GM13976 (cell line): ENCODE measurements at places on chromosomes 1 and 21.

DNA sequence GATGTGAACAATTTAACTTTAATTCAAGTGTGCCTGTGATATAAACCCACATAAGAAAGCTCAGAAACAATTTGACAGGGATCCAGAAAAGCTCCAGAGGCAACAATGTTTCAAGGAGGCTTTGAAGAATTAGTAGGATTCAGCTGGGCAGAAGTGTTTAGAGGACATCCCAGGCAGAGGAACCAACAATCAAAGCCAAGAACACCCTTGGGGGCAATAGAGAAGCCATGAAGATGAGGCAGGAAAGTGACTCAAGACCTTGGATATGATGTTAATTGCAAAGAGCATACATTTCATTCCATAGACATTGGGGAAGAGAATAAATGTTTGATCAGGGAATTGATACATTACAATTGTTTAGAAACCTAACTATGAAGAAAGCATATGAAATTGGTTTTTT, 280.3 kb downstream of the LTN1 start:
- DNase-seq, result no peak

GRCh38 chr1:243343970-243344937, 88.4 kb downstream of the SDCCAG8 start:
- peak; percentile 47 for DNase-seq

- no peak for DNase-seq
Observed at GRCh38 chr1:36889478-36890226, 144.7 kb downstream of the GRIK3 start.

- no peak for DNase-seq
Observed at GRCh38 chr1:6948861-6949260, 163.6 kb downstream of the CAMTA1 start.

- no peak for DNase-seq
Observed at GRCh38 chr1:103424650-103425049, 100.8 kb upstream of the RNPC3 start.

DNA sequence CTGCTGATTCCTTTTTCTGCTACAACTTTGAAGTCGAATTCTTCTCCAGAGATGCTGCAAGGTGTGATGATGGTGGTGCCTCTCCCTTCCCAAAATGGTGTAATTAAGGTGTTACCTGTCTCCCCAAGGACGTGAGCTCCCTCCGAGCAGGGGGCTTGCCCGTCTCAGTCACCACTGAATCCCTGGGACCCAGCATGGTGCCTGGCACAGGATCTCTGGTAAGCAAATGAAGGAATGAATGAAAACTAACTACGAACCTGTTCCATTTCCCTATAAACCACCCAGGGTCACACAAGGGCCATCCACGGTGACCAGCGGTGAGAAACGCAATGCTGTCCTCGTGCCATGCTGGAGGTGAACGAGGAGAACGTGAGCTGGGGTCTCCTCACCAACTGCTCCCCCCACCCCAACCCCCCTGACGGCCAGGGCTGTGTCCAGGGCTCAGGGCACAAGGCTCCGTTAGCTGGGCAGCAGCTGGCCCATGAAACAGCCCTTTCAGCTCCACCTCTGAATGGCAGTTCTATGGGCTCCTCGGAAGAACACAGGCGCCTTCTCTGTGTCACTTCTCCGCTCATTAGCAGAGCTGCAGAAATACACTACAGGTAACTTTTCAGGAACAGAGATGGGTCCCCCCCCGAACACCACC, 2.2 kb upstream of the MATN1 start:
- no peak for DNase-seq

DNA sequence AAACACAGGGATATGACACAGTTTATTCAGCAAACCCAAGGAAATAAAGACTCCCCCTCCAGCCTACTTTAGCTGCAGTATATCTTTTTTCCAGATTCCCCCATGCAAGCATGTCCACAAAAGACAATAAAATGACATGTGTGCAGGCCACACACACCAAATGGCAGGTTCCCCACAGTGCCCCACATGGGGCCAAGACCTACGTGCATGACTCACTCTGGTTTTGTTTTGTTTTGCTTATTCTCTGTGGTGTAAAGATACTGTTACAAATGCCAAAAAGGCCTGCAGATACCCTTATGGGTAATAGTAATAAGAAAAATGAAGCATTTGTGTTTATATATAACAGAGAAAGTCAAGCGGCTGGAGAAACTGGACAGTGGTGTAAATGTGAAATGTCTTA, 71.6 kb downstream of the RD3 start:
- DNase-seq, result no peak

DNA sequence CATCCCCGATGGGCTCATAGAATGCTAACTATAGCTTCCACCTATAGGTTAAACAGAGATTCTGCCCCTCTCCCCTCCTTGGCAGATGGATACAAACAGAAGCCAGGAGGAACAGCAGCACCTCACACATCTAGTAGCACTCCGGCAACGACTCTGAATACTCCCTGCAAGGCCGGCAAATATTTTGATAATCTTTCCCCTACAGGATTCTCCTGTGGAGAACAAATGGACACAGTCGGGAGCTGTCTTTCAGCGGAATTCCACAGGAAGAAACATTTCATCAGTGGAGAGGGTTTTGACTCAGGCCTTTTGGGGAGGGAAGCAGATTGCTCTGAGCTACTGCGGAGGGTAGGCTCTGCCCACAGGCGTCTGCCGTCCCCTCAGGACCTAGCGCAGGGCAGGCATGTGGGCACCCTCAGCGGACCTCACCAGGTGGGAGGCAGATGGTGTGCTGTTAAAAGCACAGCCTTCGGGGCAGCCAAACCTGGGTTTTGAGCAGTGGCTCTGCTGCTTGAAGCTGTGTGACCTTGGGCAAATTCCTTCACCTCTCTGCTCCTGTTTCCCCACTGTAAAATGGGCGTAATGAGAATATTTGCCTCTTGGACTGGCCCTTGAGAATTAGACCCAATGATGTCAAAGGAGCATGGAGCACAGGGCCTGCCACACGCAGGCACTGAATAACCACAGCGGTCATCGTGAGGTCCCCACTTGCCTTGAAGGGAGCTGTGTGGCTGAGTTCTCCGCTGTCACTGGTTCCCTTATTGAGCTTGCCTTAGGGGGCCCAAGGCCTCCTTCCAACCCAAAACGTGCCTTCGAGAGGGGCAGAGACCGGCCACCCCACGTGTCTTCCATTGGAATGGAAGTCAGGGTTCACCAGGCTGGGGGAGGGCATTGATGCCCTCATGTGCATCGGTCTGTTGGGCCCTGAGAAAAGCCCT, 19.2 kb upstream of the BCAR3 start:
- no peak for DNase-seq

DNA sequence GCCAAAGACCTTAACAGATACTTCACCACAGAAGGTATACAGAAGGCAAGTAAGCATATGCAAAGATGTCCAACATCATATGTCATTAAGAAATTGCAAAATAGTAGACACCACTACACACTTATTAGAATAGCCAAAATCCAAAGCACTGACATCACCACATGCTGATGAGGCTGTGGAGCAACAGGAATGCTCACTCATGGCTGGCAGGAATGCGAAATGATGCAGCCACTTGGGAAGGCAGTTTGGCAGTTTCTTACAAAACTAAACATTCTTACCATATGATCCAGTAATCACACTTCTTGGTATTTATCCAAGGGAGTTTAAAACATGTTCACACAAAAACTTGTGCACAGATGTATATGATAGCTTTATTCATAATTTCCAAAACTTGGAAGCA, 261.2 kb upstream of the AJAP1 start:
- DNase-seq, result no peak

DNA sequence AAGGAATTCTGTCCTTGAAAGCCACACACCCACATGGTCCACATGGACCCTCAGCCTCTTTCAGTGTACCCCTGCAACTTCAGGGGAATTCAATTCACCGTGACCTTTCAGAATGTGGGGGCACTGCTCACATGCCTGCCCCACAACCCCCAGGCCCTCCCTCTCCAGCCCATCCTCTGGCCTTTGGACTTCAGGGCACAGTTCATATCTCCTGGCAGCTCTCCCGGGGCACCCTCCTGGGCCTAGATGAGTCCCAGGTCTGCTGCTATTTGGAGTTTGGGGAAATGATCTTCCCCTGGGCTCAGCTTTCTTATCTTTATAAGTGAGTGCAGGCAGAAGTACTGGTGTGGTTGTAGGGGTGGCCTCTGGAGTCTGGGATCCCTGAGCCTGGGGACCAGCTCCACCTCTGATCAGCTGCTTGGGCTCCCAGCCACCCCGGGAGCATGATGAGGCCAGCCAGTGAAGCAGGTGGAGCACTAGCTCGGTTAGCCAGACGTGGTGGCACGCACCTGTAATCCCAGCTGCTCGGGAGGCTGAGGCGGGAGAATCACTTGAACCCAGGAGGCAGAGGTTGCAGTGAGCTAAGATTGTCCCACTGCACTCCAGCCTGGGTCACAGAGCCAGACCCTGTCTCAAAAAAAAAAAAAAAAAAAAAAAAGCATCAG, 15.8 kb downstream of the C1orf167 start:
- DNase-seq, result no peak

- no peak for DNase-seq
Observed at GRCh38 chr1:5466487-5466886, 525.7 kb downstream of the NPHP4 start.

- DNase-seq, result no peak
Observed at GRCh38 chr21:15839601-15840000, 109.8 kb downstream of the USP25 start.

GRCh38 chr1:32250893-32251716, at the start of gene LCK:
TSS of gene LCK (plus strand) at chr1:32251265. CDS start at chr1:32274330, 23,065 bp downstream.
- peak; percentile 71 for DNase-seq

GRCh38 chr1:39666772-39667171, 5.1 kb downstream of the NT5C1A start:
- DNase-seq, result peak; percentile 87

DNA sequence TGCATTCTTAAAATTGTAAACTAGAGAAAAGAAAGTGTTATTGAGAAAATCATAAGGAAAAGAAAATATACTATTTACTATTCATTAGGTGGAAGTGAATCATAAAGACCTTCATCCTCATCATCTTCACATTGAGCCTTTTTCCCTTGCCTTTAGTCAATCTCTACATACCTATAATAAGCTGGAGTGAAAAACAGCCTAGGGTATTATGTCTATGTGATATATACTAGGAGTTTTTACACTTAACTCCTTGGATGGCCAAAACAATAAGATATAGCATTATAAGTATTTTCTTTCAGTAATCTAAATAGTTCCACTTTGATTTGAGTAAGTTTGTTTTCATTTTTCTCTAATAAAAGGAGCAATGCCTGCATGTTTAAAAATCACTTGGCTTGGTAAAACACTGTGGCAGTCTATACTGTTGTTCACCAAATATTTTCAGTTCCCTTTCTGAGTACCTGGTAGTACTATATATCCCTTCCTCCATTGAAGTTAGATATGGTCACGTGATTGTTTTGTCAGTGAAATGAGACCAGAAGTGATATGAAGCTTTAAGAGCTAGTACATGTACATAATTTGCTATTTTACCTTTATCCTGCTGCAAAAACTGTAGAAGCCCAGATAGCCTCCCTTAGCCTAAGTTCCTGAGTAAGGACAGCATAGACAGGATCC, 78.3 kb downstream of the CLEC20A start:
- DNase-seq, result no peak

DNA sequence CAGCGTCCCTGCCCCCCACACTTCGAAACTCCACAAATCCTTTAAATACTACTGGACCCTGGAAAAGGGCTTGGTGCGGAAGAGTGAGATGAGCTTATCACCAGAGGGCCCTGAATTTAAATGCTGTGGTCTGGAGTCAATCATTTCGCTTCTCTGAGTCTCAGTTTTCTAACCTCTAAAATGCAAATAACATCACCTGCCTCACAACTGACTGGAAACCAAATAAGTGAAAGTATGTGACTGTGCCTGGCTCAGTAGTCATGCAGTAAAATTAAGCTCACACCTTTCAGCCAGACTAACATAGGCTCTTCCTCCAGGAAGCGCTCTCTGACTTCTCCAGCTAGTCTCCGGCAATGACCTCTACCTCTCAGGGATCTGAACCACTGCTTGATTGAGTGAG, 4.2 kb downstream of the GJA4 start:
- no peak for DNase-seq

DNA sequence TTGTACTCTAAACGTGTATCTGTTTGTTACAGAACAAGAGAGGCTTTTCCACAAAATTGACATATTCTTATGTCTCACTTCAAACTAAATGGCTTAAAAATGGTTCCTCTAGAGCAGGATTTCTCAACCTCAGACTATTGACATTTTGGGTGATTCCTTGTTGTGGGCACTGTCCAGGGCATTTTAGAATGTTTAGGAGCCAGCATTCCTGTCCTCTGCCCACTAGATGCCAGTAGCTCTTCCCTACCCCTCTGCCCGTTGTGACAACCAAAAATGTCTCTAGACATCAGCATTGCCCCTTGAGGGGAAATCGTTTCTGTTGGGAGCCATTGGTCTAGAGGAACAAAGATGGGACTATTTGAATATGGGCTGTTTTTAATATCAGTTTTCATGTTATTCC, 17.3 kb downstream of the SMAP2 start:
- DNase-seq, result no peak

DNA sequence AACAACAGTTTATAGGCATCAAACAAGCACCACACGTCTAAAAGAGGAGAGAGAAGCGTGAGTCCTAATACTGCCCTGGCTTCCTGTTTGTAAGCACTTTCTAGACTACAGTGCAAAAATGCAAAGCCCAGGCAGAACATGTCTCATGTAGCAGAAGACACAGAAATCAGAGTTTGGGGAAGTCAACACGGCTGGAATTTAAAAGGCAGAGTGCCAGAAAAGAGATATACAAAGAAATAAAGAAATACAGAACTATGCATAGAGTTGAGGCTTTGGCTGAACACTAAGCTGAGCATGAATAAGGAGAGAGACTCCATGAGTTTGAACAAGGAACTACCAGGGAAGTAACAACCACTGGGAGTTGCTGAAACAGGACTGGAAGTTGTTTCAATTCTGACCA, 566.6 kb upstream of the NR5A2 start:
- DNase-seq, result no peak

DNA sequence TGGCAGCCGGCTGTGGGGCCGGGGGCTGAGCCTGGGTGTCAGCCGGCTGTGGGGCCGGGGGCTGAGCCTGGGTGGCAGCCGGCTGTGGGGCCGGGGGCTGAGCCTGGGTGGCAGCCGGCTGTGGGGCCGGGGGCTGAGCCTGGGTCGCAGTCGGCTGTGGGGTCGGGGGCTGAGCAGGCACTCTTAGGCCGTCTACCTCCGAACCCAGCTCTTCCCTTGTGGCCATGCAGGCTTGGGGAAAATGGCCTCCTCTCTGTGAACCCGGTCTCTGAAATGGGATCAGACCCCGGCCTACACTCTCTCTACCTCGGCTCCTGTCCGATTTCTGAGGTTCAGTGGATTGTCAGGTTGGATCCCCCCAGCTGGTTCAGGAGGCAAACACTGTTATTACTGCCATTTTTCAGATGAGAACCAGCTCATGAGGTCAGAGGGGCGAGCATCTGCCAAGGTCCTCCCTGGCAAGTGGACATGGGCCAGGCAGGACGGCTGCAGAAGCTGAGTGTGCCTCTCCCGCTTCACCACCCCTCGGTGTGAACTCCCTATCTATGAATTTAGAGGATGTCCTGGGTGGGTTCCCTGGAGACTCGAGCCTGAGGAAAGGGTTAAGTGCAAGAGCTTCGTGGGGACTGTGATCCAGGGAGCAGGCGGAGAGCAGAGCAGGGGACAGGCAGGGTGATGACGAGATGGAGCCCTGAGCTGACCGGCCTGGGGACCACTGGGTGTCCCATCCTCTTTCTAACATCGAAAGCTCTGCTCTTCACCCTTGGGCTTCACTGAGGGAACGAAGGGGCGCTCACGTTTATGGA, 10.9 kb upstream of the COL18A1 start:
- no peak for DNase-seq
